Activated T-cell treated with anti-CD3 and anti-CD28 coated beads, Interleukin-2, amount 50 U/mL, for 72 hours (primary cell): ENCODE measurements at places on chromosomes 13 and 19.

DNA sequence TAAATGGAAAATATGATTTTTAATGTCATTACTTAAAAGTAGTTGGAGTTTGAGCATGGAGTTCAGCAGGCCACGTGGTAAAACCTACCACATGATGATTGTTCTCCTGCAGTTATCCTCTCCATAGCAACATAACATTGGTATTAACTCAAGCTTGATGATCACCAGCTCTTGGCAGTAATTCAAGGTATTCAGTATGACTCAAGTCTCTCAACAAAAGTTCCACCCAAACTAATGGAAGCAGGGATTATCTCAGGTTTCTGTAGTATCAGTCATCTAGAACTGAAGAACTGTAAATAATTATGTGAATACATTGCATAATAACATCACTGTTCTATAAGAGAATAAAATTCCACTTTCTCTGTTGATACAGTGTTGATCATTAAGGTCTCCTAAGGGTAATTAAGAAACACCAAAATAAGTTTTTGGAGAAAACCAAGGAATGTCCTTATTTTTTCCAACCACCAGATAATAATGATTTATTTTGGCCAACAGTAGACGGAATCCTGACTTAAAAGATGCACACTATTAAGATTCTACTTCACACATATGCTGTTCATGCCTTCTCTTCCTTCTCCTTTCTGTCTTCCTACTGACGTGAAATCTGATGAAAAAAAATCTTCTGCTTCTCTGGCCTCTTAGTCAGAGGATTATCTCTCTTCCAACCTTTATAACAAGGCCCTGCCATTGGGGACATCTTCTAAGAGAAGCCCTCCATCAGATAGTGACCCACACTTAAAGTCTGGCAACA, 1092.3 kb downstream of the EFNB2 start:
- DNase-seq = no peak

- no peak for DNase-seq
These were observed 45.4 kb upstream of the CALM3 start for GRCh38 chr19:46555628-46556280.

GRCh38 chr19:55667958-55668357, 7.1 kb upstream of the EPN1 start:
- DNase-seq = no peak

- DNase-seq = no peak
These were observed 2.7 kb downstream of the CLEC11A start for GRCh38 chr19:50725911-50726230.

DNA sequence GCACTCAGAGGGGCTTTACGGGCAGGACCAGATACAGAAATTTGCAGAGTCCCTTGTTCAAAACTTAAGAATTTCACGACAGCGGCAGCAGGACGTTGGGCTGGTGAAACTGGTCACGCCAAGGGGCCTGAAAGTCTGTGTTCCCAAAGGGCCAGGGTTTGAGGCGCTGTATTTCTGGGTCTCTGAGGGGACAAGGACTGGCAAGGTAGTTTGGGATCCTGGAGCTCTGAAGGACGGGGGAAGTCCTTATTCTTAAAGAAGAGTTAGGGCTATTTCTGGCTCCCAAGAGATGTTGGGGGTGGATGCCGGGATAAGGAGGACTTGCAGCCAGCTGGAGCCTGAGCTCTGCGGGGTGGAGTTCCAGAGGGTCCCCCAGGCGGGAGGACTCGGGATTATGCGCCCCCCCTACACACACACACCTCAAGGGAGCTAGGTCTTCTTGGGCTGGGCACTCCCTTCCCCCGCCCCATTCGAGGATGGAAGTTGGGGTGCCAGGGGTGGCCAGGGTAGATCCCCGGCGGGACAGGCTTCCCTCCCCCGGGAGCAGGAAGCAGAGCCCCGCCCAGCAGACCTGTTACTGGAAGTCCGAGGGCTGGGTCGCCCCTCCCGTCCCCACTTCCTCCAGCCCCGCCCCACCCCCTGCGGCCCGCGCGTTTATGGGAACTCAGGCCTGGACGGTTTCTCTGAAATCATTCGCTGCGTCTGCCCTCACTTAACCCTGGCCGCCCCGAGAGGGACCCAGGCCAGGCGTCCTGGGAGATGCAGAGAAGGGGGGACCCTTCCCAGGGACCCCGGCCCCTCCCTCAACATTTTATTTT, 5.6 kb downstream of the BCL3 start:
- DNase-seq = peak; percentile 90

DNA sequence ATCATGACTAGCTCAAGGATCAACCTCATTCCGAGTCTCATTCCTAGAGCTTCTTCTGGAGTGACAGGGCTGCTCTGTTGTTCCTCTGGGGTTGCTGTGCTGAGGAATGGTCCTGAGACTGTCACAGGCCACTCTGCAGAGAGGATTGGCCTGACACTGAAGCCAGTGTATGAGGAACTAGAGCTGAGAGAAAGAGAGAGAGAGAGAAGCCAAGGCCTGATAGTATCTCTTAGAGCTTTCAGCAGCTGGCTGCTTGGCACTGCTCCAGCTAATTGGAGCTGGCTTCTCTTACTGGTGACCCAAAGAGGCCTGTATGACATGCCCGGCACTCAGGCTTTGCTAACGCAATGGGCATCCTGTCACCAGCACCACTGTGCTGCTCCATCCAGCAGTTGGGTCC, 73.4 kb upstream of the FLT1 start:
- DNase-seq = no peak

DNA sequence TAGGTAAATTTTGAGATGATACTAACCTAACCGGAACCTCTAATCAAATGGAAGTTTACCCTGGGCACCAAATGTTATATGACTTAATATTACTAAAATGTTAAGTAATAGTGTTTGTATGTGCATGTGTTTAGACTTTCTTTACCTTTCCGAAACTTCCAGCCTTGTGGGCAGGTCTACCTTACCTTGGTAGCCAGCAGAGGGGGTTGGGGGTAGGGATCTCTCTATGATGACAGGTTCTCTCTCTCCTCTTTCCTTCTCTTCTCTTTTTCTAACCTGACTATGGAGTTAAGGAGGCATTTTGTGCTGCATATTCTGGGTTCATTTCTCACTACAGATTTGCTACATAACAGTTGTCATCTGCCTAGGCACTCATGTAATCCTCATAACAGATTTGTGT, 6.8 kb upstream of the FRY start:
- DNase-seq = no peak

GRCh38 chr13:58991826-58992477, 1171.8 kb downstream of the DIAPH3 start:
- DNase-seq = no peak
